ENCODE measurements at places on chromosomes 7 and 10. TPM values are rescaled to one million over a fixed set of nuclear protein-coding genes. Genes with fewer than 3 reads are reported as not detected.

- no peak for DNase-seq
These were observed 8.8 kb upstream of the STEAP4 start for GRCh38 chr7:88315522-88315921.

DNA sequence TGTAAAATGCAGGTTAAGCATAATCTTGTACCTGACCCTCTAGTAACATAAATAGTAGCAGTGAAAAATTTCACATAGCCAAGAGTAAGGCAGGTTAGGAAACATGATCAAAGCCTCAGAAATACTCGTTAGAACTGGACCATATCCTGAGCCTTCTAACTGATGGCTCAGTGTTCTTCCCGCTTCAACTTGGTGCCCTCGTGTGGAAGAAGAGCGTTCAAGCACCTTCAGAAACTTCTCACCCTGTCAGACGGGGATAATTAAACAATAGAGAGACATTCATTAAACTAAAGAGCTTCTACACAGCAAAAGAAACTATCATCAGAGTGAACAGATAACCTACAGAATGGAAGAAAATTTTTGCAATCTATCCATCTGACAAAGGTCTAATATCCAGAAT lies 124.5 kb downstream of the MYOF start:
- DNase-seq: peak; percentile 57

- DNase-seq: no peak
These were observed 100.0 kb downstream of the LSM5 start for GRCh38 chr7:32390210-32390609.

DNA sequence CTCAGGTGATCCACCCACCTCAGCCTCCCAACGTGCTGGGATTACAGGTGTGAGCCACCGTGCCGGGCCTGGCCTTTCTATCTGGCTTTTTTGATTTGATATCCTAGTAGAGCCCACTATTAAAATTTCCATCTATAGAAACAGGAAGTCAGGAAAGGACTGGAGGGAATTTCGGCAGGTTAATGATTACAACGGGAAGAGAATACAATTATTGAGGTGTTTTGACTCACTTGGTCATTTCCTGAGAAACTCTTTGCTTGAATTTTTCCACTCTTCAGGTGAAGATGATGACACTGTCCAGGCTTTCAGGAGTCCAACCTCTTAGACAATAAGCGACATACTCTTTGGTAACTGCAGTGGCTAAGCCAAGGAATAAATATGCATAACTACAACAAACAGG lies 1.1 kb upstream of the MKLN1 start:
- no peak for DNase-seq

GRCh38 chr7:151251689-151252560 lies 3.4 kb upstream of the SMARCD3 start:
- peak; percentile 87 for DNase-seq

DNA sequence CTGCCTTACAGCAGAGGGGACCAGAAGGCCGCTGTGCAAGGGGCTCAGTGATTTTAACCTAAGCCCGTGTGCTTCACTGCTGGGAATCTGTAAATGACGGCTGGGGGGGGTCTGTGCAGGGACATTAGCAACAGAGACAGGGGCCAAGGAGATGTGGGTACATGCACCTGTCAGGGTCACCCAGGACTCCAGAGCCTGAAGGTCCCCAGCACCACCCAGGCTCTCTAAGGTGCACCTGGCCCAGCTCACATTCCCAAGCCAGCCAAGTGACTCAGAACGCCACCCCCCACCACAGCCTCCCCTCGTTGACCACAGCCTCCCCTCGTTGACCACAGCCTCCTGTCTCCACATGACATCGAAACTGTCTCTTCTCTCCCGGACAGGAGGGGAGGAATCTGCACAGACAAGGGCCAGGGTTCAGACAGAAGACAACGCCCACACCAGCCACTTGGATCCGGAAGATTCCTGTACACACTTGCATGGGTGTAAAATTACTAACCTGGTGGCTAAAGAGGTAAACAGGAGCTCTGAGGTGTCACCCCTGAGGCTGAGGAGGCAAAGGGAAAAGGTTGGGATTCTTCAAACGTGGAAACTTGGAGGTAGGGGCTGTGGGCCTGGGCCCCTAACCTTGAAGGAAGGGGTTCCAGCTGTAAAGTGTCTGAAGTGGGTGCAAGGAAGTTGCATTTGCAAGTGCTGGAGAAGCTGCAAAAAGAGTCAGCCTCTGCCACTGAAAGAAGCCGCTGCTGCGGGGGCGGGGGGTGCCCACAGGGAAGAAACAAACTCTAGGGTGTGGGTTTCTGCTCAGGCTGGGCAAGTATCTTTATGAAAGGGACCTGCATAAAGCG lies 27.0 kb downstream of the CALML3 start:
- DNase-seq: no peak

HABP2 gene
- polyA plus RNA-seq: not detected

CDHR3 gene
- 8.4 TPM for polyA plus RNA-seq

- DNase-seq: no peak
These were observed 794.9 kb downstream of the TNS3 start for GRCh38 chr7:46786995-46787394.

GRCh38 chr10:75868574-75868973 lies 437.1 kb downstream of the LRMDA start:
- no peak for DNase-seq

GRCh38 chr7:90595342-90595800 lies 750 bp upstream of the CDK14 start:
- no peak for DNase-seq
